ENCODE measurements at places on chromosomes 13 and 19.

DNA sequence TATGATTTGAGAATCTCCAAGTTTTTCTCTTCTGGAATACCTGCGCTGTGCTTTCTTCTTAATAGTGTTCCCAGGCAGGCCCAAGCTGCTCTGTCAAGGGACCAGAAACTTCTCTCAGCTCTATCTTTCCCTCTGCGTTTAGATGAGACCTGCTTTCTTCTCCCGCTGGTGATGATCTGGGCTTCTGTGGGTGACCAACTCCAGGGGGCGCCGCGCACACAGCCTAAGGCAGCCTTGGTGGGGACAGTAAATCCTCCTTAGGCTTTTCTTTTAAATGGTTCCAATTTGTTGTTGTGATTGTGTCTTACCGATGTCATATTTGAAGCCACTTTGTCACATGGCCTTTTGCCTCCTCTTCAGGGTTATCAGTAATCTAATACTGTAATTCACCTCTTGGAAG lies 439.4 kb upstream of the KLF12 start:
- DNase-seq = peak; percentile 44

DNA sequence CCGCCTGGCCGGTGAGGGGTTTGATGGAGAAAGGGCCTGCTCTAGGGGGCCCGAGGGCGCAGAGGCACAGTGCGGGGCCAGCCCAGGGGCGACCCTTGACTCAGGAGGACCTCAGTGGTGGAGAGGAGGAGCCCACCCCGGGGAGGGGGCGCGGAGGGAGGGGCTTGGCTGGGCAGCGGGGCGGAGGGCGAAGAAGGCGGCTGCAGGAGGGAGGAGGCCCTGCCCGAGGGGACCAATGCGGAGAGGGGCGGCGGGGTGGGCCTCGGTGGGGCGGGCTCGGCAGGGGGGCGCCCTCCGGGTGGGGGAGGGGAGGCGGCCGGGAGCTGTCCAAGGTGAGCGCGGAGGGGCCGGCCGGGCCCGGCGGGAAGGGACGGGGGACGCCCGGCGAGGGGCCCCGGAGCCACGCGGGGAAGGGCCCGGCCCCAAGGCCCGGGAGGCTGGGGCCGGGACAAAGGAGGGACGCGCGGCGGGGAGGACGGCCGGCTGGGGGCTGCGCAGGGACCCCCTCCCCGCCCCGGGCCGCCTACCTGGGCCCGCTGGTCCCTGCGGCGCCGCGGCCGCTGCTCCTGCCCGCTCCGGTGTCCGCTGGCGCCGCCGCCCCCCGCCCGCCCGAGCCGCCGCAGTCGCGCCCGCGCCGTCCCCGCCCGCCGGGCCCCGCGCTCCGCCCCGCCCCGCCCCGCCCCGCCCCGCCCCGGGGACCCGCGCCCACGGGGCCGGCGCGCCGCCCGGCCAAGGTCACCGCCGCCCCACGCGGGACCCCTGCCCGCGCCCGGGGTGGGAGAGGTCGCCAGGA lies at the start of gene DIRAS1:
DIRAS1 (minus strand) TSS at position 596 of the 793 bp plus-strand sequence. CDS start 3,566 bp downstream, outside the sequence.
- no peak for DNase-seq

DNA sequence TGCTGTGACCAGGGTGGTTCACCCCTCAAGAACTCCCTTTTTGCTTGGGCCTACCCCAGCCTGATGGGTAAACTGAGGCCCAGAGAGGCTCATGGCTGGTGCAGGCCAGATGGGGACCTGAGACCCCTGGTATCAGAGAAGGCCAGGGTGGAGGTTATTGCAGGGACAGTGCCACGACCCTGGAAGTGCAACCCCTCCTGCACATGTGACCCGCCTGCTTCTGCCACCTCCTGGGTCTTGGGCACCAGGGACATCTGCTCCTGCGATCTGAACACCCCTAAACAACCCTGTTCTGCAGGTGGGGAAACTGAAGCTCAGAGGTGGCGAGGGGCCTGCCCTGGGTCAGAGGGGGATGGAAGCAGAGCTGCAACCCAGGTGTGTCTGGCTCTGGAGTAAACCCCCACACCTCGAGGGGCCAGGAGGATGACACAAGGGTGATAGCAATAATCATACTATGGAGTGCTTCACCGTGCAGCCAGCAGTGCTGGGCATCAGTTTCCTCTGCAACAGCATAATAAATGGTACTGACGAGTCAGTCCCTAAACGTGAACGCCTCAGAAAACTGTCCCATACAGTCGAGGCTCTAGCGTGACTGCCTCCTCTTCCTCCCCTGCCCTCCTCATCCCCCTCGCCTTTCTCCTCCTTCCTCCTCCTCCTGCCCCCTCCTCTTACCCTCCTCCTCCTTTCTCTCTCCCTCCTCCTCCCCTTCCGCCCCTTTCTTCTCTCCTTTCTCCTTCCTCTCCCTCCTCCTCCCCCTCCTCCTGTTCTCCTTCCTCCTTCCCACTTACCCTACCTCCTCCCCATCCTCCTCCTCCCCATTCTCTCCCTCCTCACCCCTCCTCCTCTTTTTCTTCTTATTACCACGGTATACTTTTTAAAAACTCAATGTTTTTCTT lies 4.3 kb downstream of the YJEFN3 start:
- no peak for DNase-seq

- no peak for DNase-seq
These were observed 14.3 kb downstream of the CD177 start for GRCh38 chr19:43367822-43368221.

- no peak for DNase-seq
These were observed 390.8 kb downstream of the SLITRK6 start for GRCh38 chr13:85408415-85408814.

DNA sequence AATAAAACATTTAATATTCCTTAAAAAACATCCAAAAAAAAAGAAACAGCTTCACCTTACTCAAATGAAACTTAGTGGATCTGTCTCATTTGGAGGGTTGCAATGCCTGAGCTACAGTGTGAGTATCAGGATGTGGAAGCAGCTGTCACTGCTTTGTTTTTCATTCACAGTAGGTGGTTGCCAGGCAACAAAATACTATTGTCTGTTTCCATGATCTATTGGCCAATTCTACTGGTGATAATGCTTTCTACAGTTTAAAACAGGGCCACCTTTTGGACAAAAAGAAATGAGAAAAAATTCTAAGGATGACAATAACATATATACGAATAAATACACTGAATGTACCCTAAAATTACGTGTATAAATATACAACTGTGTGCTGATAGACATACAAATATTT lies 3.0 kb downstream of the ENOX1 start:
- peak; percentile 96 for DNase-seq

DNA sequence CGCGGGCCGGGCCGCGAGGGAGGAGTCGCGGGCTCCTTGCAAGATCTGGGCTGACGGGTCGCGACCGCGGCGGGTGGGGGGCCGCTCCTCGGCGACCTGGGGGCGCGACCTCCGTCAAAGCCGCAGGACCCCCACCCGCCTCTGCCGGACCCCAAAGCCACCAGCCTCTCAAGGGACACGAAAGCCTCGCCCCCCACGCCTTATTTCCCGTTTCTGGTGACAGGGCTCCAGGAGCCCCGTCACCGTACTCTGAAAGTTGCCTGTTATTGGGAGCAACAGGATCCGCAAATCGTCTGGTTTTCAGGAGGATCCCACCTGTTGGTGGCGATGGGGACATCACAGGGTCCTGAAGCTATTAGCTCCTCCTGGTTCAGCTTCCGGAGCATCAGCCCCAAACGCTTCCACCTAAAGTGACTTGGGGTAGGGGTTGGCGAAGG lies 530 bp downstream of the MAU2 start:
- DNase-seq = peak; percentile 61

- DNase-seq = peak; percentile 91
These were observed 230.2 kb downstream of the TDRD3 start for GRCh38 chr13:60627071-60627686.

DNA sequence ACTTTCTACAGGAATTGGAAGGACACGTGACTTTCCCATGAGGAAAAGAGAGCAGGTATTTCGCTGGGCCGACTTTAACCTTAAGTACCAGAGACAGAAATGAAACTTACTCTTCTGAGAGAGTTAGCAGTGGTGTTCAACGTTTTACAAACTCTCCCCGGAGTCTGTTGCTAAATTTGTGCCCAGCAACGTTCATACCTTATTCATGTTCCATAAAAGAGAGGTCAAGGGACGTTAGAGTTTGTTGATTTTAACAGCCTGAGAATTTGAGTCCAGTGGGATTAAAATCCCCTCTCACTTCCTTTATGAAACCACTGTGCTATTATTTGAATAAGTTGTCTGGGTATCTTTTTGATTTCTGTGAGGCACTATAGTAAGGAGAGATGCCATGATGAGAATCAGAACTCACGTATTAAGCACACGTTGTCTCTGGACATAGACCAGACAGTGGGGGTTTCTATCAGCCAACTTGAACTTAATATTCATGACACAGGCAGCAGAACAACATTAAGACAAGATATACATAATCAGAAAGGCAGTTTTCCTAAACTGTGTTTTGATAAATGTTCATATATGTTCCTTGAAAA lies 33.4 kb downstream of the SPRY2 start:
- no peak for DNase-seq

Data from NCI-H82 (cell line).